ENCODE measurements at places on chromosomes 11 and 22.

DNA sequence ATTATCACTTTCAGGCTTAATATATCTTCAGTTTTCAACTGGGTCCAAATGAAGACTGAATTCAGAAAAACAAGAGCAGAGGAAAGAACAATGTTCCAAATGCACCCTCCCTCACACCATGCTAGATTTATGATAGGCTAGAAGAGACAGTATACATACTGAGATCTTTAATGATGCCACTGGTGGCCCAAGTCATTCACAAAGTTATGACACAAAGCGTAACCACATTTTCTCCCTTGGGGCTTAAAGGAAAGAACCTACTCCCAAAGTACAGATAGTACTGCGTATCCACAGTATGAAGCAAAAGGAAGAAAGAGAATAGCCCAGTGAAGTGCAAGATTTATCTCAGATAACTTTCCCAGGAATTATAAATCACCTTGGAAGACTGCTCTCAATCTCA, 10.9 kb upstream of the SOX6 start:
- DNase-seq = no peak

- DNase-seq = peak; percentile 46
These were observed 12.7 kb downstream of the RBFOX2 start for GRCh38 chr22:36015811-36016529.

- no peak for DNase-seq
These were observed 145.3 kb downstream of the CRYBB2 start for GRCh38 chr22:25364736-25365241.

GRCh38 chr11:112519751-112520150, 259.1 kb upstream of the PLET1 start:
- no peak for DNase-seq

- DNase-seq = no peak
These were observed 546 bp downstream of the GNB1L start for GRCh38 chr22:19853879-19854777.

DNA sequence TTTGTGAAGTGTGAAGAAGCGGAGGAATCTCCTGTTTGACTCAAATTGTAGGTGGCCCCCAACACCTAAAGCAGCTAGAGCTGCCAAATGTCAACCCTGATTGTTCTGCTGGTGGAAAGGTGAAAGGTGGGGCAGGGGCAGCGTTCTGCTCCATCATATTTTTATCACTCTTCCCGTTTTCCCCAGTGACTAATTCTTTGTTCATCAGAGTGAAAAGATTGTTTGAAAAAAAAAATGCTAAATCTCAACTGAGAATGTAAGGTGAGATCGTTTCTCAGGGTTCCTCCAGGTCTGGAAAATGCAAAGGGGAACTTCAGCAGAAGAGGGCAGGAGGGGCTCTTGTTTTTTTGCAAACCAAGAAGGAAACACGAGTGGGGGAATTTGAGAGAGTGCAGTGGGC, 137.7 kb downstream of the MN1 start:
- DNase-seq = no peak
